ENCODE measurements at places on chromosomes 3 and 15. TPM values are rescaled to one million over a fixed set of nuclear protein-coding genes. Genes with fewer than 3 reads are reported as not detected.

The SLC24A5 gene
- total RNA-seq = not detected

The CCDC39 gene
- not detected for total RNA-seq

The SLC22A14 gene
- total RNA-seq = 0.10 TPM

The ADCY5 gene
- not detected for total RNA-seq

The NDN gene
- 38.2 TPM for total RNA-seq

The NMNAT3 gene
- total RNA-seq = 0.76 TPM

The DNAJA4 gene
- total RNA-seq = 3.7 TPM

The LIPC gene
- total RNA-seq = not detected

The PLSCR5 gene
- not detected for total RNA-seq

The HEG1 gene
- total RNA-seq = 50.8 TPM

The CELSR3 gene
- 0.65 TPM for total RNA-seq

The AADACL2 gene
- total RNA-seq = not detected

The ITIH1 gene
- total RNA-seq = not detected

The TRAT1 gene
- total RNA-seq = not detected

The SLC22A13 gene
- under 0.01 TPM for total RNA-seq

The TMEM40 gene
- total RNA-seq = not detected

The MYO9A gene
- total RNA-seq = 29.7 TPM

The DLL4 gene
- total RNA-seq = 80.4 TPM

The ZPLD1 gene
- not detected for total RNA-seq

The OIP5 gene
- total RNA-seq = 4.2 TPM

The ARHGAP31 gene
- total RNA-seq = 74.6 TPM

The TBC1D2B gene
- total RNA-seq = 34.1 TPM

The ARNT2 gene
- 0.76 TPM for total RNA-seq

The CLPX gene
- total RNA-seq = 54.5 TPM

The CKMT1B gene
- not detected for total RNA-seq

The SLC51A gene
- total RNA-seq = not detected

The NPAP1 gene
- total RNA-seq = not detected

The SCG3 gene
- not detected for total RNA-seq

The CDCP1 gene
- total RNA-seq = 0.98 TPM

The MON1A gene
- total RNA-seq = 16.7 TPM

The CRABP1 gene
- total RNA-seq = not detected

The VWA5B2 gene
- total RNA-seq = 0.10 TPM

The KIF15 gene
- total RNA-seq = 8.8 TPM

The P2RY1 gene
- 2.7 TPM for total RNA-seq

The IGF2BP2 gene
- total RNA-seq = 120 TPM

The CCDC9B gene
- 15.2 TPM for total RNA-seq

The C2CD4B gene
- 58.1 TPM for total RNA-seq

The PLA2G4E gene
- total RNA-seq = not detected

The TUSC7 gene
- total RNA-seq = not detected

The CSNK1G1 gene
- 39.8 TPM for total RNA-seq

The EIF4A2 gene
- total RNA-seq = 453 TPM

The HYAL1 gene
- 2.8 TPM for total RNA-seq

The SLC28A2 gene
- not detected for total RNA-seq

The OR5H2 gene
- total RNA-seq = not detected

The CDHR4 gene
- not detected for total RNA-seq

The CPOX gene
- total RNA-seq = 14.3 TPM

The SLITRK3 gene
- total RNA-seq = not detected
